NCI-H1092 (cell line): ENCODE measurements at places on chromosomes 7 and 10.

DNA sequence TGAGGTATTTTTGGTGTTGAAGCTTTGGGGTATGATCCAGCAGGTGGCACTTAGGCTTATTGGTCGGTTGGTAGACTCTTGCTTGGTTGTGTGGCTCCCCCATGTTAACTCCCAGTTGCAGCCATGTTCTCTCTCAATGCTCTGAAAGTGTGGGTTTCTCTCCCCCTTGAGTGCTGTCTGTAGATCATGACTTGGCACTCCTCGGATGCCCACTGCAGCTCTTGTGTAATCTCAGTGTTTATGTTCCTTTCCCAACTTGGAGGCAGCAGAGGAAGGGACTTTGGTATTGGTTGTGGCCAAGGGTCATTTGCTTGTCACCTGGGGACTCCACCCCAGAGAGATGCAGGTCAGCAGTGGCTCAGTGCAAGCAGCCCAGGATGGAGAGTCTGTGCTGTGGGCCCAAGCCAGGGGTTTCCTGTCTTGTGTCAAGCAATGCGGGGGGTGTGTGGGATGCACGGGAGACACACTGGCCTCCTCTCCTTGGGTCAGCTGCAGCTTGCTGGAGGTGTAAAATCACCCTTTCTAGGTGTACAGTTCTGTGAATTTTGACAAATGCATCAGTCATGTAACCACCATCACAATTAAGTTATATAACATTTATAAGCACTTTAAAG lies 36.9 kb downstream of the PIK3CG start:
- DNase-seq: no peak

DNA sequence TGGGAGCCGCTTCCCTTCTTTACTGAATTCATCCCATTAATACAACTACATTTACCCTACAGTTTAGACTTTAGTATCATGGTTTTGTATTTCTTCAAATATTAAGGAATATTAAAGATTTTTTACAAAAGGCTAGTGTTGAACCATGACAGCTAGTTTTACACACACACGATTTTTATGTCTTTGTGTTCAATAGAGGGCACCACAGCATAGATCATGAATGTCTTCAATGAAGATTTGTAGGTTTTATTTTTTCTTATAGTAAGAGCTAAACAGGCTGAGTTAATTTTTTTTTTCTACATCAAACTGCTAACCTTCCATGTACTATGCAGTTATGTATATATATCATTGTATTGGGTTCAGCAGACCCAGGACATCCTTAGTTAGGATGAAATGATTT lies 76.9 kb downstream of the SNX10 start:
- DNase-seq: no peak

DNA sequence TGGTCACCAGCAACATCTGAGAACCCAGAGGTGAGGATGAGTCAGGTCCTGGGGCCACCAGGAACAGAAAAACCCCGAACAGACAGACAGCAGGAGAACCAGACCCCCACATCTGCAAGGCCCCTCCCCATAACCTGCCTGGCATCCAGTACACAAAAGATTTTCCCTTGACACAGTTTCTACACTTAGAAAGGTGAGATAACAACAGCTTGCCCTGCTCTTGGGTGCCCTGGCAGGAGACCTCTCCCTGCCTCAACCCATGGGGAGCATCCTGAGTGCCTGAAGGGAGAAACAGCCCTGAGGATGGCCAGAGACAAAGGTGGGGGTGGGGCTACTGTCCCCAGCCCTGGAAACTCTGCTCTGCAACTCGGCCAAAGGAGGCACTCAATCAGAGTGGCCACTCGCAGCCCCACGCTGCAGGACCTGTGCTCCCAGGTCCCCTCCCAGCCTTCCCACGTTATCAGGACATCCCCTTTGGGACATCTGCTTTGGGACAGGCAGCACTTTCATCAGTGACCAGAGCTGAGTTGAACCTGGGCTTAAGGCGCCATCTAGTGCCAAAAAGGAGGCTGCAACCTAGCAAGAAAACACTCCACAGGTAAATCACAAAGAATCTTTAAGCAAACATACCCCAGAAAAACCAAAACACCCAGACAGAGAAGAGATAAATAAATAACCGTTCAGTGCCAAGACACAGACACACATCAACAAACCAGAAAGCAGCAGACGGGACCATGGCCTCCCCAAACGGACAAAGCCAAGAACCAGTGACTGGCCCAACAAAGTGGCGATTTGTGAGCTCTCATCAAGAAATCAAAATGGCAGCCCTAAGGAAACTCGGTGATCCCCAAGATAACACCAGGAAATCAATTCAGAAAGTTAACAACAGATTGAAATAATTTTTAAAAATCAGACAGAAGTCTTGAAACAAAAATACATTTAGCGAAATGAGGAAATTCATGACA lies 233.7 kb downstream of the PTPRN2 start:
- DNase-seq: peak; percentile 25

- no peak for DNase-seq
These were observed 488.6 kb downstream of the KCNMA1 start for GRCh38 chr10:77149001-77149400.

- DNase-seq: no peak
These were observed 36.0 kb upstream of the GLCCI1 start for GRCh38 chr7:7932553-7932952.

- no peak for DNase-seq
These were observed 445.9 kb upstream of the LRRN3 start for GRCh38 chr7:110645060-110645459.

DNA sequence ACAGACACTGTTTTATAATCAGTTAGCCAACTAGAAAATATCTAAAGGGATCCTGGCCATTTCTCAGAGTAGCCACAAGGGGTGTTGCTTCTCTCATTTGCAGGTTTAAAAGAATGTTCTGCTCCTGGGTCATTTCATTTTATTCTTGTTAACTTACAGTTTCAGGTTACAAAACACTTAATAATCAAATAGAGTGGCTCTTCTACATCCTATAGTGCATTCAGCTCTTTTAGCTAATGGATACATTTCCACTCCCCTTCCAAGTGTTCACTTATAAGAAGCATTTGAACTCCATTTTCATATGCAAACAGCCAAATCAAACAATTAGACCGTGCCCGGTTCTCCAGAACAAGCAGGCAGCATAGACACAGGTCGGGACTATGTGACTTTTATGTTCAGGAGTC lies 117.5 kb downstream of the TRIL start:
- peak; percentile 77 for DNase-seq

DNA sequence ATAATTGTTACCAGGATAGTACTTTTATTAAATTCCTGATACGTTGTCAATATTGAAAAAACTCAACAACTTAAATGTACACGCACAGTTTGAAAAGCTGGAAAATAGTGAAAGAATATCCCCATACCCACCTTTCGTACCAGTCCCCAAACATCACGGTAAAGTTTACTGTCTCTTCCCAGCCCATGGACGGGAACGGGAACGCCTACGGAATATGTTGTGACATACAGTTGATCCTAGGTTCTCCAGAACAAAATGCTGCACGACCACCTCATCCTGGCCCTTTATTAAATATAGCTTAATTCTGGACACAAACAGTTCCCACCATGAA lies 527 bp upstream of the BCAP29 start:
- DNase-seq: no peak

DNA sequence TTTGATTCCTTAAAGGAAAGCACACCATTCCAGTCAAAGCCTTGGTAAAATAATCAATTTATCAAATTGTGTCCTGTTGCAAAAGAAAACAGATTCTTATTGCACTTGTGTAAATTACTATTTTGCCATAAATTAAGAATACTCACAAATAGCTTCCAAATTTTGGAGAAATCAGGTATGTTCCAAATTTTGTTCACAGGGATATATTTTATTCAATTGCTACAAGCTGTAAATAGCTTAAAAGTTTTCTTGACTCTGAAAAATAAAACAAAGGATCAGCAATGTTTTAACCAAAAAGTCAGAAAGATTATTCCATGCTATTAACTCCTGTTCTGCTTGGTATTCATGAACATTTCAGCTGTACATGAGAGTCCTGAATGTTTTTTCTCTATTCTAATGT lies 47.4 kb upstream of the CHST3 start:
- DNase-seq: no peak

GRCh38 chr10:114131094-114131493 lies 42.9 kb downstream of the CCDC186 start:
- no peak for DNase-seq

DNA sequence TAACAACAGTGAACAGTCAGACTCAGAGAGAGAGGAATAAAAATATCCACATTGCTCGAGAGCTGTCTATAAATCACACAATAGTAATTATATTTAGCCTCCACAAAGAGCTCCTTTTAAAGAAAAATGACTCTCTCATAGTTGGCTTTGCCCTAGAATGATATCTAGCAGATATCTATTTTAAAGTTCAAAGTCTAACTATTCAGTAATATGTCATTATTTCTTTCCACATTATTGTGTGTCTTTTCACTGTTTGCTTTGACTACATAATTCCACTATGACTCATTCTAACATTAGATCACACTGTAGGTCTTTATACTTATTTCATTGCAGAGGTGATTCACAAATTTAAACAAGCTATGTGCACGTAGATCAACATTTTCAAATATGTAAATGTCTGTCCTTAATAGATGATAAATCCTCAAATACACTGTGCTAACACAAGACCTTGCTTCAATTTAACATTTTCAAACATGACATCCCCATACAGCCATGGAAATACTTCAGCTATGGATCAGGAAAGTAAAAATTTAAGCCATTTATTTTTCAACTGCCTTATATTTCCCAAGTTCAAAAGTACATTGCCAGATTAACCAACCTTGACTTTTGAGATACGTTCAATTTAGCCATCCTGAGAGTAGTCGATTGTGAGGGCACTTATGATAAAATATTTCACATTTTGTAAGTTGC lies 99.9 kb upstream of the AKR1E2 start:
- no peak for DNase-seq

DNA sequence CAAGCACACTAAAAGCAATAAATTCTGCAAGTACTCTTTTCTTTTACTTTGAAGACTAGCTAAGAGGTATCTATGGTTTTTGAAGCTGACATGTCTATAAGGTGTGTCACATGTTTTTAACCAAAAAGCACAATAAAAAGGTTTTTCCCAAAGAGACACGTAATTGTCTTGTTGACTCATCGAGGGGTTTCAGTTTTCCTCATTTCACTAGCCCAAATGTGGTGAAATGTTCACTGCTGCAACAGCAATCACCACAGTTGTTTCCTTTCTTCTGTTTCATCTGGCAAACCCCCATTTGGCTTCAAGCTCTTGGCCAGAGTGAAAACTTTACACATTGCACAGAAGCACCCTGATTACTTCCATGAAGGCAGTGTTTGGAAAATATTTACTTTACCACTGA lies 3.8 kb upstream of the HOXA4 start:
- no peak for DNase-seq

GRCh38 chr10:6396226-6396625 lies 183.8 kb downstream of the PRKCQ start:
- no peak for DNase-seq

- DNase-seq: no peak
These were observed 18.7 kb upstream of the PTF1A start for GRCh38 chr10:23173214-23174073.

GRCh38 chr10:8238986-8239385 lies 184.5 kb downstream of the GATA3 start:
- DNase-seq: no peak

DNA sequence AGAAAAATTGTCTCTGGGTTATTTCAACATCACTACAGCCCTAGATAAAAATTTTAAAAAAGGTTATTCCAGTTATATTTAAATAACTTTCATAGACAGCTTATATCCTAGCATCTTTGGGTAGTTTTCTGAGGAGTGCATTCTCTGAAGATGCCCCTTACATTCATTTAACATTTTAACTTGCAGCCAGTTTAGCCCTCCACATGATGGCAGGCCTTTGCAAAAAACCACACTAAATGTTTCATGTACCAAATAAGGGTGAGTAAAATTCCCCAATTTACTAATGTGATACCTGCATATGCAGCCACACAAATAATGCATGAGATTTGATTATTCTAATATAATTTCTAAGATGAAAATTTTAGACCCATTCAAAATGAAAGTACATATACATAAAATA lies 108.4 kb upstream of the ZWINT start:
- no peak for DNase-seq

- no peak for DNase-seq
These were observed 508.0 kb downstream of the MDFIC start for GRCh38 chr7:115429918-115430317.

DNA sequence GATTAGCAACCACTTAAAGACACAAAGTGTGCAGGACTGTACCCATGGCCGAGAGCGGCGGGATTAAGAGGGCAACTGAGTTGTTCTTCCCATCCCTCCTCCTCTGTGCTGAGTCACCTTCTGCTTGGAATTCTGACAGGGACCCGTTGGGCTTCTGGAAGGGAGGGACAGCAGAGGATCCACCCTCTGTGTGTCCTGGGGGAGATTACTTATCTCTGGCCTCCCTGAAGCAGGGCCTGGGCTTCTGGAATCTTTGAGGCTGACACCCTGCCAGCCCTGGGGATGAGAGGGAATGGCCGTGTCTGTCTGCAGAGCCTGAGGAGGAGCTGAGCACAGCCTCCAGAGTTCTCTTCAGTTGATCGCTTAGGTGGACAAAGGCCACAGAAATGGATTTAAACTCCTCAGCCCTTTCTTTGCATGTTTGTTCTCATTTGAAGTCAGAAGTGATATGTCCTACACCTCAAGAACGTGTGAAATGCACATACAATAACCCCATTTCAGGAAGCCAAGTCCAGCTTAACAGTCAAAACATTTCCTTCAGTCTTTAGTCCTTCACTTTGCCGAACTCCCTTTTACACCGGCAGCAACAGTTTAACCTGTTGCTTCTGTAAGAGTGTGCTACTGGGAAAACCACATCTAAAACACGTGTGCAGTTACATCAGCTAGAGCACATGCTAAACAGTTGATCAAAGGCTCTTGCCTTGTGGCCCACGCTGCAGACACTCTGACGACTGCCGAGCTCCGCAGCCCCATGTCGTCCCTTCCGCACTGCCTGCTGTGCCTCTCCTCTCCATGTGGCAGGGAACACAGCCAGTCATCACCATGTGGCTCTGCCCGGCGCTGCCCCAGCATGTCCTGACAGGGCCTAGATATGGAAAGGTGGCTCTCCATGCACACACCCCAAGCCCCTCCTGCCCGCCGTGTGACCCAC lies 55.7 kb downstream of the IKZF1 start:
- no peak for DNase-seq

DNA sequence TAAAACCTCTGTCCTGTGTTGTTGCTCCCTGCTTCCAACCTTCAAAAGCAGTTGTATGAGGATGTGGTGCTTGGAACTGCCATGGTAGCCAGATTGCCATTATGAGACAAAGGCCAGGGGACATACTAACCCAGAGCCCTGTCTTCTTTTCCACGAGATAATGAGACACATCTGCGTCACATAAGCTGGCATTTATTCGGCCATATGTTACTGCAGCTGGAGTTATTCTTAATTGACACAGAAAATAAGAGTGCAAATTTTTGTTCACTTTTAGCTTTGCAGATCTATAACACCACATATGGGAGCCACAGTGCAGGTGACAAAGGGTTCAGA lies 15.5 kb upstream of the PDLIM1 start:
- DNase-seq: no peak

GRCh38 chr10:75335983-75336382 lies 65.6 kb downstream of the ZNF503 start:
- no peak for DNase-seq

DNA sequence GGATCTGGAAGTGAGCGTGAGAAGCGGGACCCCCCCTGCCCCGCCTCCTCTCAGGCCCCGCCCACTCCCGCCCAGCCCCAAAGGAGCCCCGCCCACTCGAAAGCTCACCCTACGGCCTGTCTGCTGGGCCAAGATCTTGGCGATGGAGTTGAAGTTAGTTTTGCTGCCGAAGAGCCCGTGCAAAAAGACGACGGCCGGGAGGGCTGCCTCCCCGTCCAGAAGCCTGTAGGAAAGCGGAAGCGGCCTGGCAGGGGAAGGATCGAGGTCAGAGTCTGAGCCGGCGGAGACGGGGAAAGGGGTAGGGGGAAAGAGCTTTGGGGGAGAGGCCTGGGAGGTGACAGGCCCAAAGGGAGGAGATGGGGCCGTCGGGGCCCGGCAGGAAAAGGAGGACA lies 386 bp downstream of the ABHD11 start:
- DNase-seq: no peak
